NB4 (cell line): ENCODE measurements at places on chromosomes 6 and 20.

GRCh38 chr6:111789598-111789997 is 83.7 kb downstream of the FYN start:
- no peak for DNase-seq

DNA sequence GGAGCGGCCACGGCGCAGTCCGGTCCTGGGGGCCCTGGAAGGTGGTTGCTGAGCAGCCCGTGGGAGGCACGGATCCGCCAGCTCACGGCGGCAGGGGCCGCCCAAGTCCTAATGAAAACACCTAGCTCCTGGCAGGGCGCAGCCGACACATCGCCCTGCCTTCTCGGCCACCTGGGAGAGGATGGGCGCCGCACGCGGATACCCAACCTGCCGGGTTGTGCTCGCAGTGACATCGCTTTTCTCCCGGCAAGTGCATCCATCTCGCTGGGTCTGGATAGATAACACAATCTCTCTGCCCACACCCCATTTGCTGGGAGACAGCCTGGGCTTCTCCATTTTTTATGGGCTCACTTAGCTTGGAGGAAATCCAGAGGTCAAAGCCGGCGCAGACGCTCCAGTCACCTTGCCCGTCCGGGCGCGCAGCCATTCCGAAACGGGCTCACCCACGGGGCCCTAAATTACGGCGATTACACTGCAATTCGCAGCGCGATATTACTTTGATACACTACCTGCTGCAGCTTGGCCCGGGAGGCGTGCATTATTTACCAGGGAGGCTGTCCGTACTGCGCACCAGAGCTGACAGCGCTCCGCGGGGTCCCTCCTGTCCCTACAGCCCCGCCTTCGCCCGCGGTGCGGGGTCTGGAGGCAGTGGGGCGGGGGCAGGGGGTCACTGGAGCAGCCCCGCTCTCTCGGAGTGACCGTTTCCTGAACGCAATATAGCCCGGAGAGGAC is 36.2 kb upstream of the CCDC167 start:
- DNase-seq = no peak

DNA sequence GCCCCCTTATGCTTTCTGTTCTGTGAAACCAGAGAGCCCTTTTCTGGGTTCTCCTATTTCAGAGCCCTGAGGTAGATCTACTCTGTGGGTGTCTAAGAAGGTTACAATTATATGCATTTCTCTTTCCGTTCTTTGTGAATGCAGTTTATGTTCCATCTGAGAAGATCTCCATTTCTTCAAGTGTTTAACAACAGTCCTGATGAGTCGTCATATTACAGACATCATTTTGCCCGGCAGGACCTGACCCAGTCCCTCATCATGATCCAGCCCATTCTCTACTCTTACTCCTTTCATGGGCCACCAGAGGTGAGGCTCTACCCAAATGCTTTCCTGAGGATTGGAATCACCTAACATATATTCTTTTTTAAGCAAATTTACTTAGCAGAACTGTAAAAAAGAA is 18.8 kb upstream of the SMIM26 start:
- DNase-seq = no peak

- no peak for DNase-seq
Measured at GRCh38 chr6:75818098-75818855, 69.2 kb downstream of the MYO6 start.

- DNase-seq = no peak
Measured at GRCh38 chr6:154041001-154041400, 2.0 kb downstream of the OPRM1 start.

DNA sequence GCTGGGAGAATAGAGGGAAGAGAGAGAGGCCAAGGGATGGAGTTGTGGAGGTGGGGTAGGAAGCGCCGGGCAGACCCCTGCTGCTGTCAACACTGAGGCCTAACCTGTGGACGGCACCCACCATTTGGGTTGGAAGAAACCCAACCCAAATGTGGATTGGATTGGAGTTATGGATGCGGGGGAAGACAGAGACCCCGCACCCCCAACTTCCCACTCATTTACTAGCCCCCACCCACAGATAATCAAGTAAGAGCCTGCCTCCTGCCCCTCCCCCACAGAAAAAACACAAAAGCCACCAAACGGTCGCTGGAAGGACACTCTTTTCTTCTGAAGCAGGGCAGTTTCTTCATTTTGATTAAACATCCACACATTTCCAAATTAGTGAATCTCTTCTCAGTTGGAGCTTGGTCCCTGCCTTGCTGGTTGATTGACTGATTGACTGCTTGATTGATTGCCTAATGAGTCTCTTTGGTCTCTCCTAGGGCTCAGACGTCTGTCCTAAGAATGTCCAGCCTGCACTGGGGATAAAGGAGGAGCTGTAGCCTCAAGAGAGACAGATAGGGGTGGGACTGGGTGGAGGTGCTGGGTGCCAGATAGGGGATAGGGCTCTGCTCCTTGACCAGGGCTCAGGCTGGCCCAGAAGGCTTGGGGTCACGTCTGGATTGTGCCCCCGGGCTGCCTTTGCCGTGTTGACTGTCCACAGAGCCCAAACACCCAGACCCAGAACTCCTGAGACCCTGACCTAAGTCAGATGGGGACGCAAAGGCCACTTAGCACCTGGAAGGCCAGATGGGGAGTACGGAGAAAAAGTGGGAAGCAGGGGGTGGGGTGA is 74.9 kb upstream of the FOXP4 start:
- no peak for DNase-seq

DNA sequence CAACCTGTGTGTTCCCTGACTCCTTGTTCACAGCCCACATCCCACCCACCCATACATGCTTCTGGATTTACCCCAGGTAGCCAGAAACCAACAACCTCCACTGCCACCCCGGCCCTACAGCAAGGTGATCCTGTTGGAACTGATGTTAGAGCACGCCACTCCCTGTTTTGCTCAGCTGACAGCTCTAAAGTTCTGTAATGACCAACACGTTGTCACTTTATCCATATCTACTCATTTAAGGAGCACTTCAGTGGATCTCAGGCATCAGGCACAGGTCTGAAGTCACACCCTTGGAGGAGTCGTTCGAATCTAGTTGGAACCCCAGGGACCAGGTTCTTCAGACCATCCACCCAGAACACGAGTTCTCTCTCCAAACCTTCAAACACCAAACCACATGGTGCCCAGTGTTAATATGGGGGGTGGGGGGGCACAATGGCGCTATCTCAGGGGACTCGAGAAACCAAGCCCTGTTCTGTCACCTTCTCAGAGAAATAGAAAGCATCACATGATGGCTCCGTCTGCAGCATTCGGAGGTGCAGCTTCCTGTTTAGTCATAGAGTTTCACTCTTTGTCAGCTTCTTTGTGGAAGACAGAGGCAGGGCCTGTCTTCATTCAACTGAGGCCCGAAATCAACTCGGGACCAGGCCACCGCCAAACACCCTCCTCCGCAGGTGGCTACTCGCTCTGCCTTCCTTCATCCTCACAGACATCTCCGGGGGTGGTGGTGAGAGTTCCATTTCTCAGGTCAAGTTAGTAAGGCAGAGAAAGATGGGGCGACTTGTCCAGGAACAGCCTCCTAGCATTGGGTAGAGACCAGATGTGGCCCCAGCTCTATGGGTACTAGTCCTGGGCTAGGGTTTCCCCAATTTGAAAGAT is 142.2 kb downstream of the NFATC2 start:
- no peak for DNase-seq

- DNase-seq = no peak
Measured at GRCh38 chr6:81693266-81693665, 59.2 kb downstream of the TENT5A start.

DNA sequence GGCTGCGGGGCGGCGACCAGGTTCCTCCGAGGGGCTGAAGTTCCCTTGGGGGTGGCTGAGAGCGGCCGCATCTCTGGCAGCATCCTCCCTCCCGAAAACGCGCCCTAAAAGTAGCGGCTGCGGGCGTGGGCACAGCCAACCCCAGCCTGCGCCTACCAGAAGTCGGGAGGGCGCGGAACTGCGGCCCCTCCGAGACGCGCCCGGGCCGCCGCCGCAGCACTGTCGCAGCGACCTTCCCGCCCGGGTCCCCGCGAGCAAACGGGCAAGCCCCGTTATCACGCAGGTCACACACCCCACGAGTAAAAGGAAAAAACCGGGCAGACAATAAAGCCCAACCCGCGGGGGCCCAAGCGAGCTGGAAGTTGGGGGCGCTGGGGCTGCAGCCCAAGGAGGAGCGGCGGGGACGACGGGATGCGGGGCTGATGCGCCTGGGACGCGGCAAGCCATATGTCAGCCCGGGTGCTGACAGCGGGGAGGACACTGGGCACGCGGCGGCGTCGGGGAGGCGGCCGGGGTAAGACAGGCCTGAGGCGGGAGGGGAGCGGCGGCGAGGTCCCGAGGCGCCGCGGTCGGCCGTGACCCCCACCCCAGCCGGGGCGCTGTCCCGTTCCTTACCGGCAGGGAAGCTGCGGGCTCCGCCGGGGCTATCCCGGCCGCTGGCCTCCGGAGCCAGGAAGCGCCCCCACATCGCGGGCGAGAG is 659 bp downstream of the CEP85L start:
- DNase-seq = peak; percentile 75

- DNase-seq = no peak
Measured at GRCh38 chr6:122839906-122840305, 50.8 kb downstream of the SMPDL3A start.

DNA sequence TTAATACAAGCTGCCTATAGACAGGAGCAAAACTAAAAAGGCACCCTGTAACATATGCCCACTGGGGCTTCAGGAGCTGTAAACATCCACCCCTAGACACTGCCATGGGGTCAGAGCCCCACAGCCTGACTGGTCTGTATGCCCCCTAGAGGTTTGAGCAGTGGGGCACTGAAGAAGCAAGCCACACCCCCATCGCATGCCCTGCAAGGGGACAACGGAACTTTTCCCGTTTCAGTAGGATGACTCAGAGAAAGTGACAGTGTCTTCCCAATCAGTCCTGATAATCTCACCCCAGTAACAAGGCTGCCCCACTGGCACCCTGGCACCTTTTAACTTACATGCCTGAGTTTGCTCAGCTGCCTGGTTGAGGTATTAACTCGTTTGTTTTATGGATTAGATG is 35.9 kb downstream of the BEND3 start:
- DNase-seq = peak; percentile 46

DNA sequence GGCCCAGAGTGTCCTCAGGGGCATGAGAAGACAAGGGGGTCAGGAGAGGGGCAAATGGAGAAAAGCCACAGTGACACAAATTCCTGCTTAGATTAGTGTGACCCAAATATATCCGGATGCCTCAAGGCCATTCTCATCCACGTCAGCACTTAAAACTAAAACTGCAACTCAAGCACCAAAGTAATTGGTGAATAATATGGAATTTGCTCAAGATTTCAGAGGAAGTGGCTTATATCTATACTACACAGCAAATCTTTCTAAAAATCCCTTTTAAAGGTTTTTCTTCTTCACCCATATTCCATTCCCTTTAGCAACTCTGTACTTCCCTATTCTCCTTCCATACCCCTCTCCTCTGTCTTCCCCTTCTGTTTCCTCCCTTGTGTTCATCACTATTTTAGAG is 15.2 kb downstream of the DEF6 start:
- DNase-seq = no peak

DNA sequence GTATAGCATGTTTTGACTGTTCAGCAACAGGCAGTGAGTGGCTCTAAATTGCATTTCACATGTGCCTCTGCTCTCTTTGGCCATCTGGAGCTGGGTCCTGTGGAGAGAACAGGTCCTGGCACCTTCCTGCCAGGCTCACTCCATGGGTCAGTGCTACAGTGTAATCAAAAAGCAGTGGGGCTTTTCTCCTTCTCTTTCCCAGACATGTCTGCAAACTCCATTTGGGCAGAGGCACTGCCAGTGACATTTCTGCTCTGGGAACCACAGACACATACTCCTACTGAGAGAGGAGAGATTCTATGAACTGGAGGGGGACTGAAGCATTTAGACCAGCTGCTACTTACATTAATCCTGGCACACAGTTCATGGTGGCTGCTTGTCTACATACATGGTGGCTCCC is 68.3 kb upstream of the TRAF3IP2 start:
- no peak for DNase-seq

- DNase-seq = no peak
Measured at GRCh38 chr6:45474376-45474775, 96.6 kb upstream of the SUPT3H start.

- no peak for DNase-seq
Measured at GRCh38 chr6:42688281-42688680, 34.1 kb downstream of the PRPH2 start.

DNA sequence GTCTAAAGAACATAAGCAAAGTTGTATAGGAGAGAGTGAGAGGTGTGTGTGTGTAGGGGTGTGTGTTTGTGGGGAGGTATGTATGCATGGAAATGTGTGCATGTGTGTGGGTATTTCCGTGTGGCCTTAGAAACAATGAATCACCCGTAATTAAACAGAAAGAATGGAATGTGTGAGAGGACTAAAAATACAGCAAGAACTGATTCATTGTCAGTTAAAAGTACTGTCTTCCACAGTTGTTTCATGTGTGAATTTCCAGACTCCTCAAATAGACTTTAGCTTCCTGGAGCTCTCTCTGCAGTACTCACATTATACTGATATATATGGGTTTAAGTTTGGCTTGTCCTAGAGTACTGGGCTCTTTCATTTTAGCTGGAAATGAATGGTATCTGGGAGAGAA is 145.7 kb downstream of the RIMS1 start:
- DNase-seq = no peak

GRCh38 chr20:34883087-34883688 is 6.8 kb downstream of the ACSS2 start:
- no peak for DNase-seq

- no peak for DNase-seq
Measured at GRCh38 chr6:5469101-5469846, 208.0 kb downstream of the FARS2 start.

- DNase-seq = no peak
Measured at GRCh38 chr6:21767891-21768648, 174.5 kb downstream of the SOX4 start.

DNA sequence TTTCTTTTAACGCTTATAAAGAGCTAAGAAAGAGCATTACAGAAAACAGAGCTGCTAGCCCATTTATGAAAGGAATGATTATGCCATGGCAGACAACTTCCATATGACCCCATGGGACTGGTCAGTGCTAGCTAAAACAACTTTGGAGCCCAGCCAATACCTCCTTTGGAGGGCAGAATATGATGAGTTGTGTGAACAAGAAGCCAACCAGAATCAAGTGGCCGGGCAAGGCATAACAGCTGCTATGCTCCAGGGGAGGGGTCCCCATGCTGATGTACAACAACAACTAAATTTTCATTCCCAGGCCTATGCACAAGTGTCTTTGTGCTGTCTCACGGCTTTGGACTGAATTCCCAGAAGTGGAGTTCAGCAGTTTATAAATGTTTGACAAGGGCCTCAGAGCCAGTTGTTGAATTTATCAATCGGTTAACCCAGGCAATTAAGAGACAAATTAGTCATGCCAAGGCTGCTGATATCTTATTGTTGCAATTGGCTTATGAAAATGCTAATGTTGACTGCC is 65.0 kb upstream of the ASCC3 start:
- no peak for DNase-seq

DNA sequence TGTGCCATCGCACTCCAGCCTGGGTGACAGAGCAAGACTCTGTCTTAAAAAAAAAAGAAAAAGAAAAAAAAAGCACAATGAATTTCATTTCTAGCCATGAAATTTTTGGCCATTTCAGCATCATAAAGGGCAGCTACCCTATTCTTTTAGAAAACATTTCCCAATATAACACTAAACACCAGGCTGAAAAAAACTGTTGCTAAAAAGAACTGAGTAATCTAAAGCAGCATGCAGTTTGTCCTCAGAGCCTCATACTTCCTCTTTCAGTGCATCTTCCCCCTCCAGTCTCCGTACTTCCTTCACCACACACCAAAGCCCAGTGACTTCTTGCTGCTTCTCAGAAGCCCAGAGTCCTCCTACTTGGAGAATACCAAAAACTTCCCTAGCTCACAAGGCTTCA is 5.6 kb upstream of the IFNGR1 start:
- peak; percentile 93 for DNase-seq

GRCh38 chr6:28910901-28911690 is 12.7 kb downstream of the TRIM27 start:
- DNase-seq = peak; percentile 79
